Smooth muscle cell of the pulmonary artery (primary cell): ENCODE measurements at places on chromosomes 16 and 17. TPM values are rescaled to one million over a fixed set of nuclear protein-coding genes. Genes with fewer than 3 reads are reported as not detected.

The KRT28 gene
- not detected in 2 replicates for total RNA-seq

The ADAD2 gene
- total RNA-seq: not detected in 2 replicates

The KRTAP9-4 gene
- not detected in 2 replicates for total RNA-seq

The LCAT gene
- 11.8 and 12.6 TPM in 2 replicates for total RNA-seq

The UNC45B gene
- not detected in 2 replicates for total RNA-seq

The LCMT1 gene
- total RNA-seq: 29.4 and 90.4 TPM in 2 replicates

The NPIPA3 gene
- total RNA-seq: 0.69 and 0.98 TPM in 2 replicates

The TBC1D3K gene
- total RNA-seq: 0.07 TPM in 1 of 2 replicates, not detected in the other

The MYH13 gene
- total RNA-seq: not detected in 2 replicates

The ZDHHC1 gene
- total RNA-seq: 8.1 and 10.5 TPM in 2 replicates

The NPIPA8 gene
- not detected in 2 replicates for total RNA-seq

The VWA3A gene
- total RNA-seq: under 0.01 and 0.03 TPM in 2 replicates

The TMEM238L gene
- total RNA-seq: not detected in 2 replicates

The FOXJ1 gene
- not detected in 2 replicates for total RNA-seq

The TLCD1 gene
- total RNA-seq: 3.6 and 6.1 TPM in 2 replicates

The HS3ST6 gene
- total RNA-seq: not detected in 2 replicates

The CCL16 gene
- not detected in 2 replicates for total RNA-seq

The KCTD2 gene
- 19.7 and 23.1 TPM in 2 replicates for total RNA-seq

The CDRT15L2 gene
- not detected in 2 replicates for total RNA-seq

The CA7 gene
- total RNA-seq: not detected in 2 replicates

The POLR3K gene
- 2.3 and 4.3 TPM in 2 replicates for total RNA-seq

The CLEC18C gene
- 0.13 and 0.43 TPM in 2 replicates for total RNA-seq
